CD4-positive, CD25-positive, alpha-beta regulatory T cell (primary cell): ENCODE measurements at places on chromosomes 7 and 10. TPM values are rescaled to one million over a fixed set of nuclear protein-coding genes. Genes with fewer than 3 reads are reported as not detected.

The ZNF438 gene
- 3.4 TPM for total RNA-seq

The STAG3 gene
- total RNA-seq, result 6.2 TPM

The MCM7 gene
- 82.0 TPM for total RNA-seq

- no peak for DNase-seq
These were observed 129.0 kb downstream of the DNAH11 start for GRCh38 chr7:21671859-21672258.

DNA sequence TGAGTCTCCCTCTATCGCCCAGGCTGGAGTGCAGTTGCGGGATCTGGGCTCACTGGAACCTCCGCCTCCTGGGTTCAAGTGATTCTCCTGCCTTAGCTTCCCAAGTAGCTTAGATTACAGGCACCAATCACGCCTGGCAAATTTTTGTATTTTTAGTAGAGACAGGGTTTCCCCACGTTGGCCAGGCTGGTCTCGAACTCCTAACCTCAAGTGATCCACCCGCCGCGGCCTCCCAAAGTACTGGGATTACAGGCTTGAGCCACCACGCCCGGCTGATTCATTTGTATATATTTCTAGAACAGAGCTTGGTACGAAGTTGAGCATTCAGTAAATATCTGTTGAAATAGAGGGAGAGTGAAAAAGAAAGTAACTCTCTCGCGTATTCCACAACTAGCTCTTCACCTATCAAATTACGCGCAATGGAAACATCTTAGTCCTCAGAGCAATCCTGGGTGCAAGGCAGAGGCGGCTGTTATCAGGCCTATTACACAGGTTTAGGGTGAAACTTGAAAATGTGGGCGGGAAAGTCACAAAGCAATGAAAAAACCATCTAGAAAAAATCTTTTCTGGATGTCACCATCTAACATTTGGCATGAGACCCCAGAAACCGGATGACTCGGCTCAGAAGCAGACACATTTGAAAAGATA lies 707 bp upstream of the GHITM start:
- DNase-seq, result peak; percentile 34

DNA sequence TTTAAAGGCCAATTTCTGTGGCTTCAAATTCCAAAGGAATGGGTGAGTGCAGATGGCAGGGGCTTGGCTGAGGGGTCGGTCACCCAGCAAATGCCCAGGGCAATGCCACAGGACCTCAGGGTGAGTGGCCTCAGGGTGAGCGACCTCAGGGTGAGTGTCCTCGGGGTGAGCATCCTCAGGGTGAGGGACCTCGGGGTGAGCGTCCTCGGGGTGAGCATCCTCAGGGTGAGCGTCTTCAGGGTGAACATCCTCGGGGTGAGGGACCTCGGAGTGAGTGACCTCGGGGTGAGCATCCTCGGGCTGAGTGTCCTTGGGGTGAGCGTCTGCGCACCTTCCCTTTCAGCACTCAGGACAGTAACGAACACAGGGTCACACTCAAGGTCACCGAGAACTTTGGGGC lies 59.2 kb downstream of the ADARB2 start:
- no peak for DNase-seq

DNA sequence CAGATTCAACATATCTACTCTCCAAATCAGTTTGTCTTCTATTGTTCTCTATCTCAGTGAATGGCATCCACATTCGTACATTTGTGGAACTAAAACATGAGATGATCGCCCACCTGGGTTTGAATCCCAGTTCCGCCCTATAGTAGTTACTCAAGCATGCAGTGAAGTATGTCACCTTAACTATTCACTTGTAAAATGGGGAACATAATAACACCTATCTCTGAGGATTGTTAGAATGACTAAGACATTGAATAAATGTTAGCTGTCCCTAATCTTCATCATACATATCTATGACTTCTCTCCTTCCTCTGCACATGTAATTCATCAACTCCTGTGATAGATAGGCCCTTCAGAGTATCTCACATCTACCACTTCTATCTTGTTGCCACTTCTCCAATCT lies 24.7 kb downstream of the UBE2D1 start:
- DNase-seq, result no peak

DNA sequence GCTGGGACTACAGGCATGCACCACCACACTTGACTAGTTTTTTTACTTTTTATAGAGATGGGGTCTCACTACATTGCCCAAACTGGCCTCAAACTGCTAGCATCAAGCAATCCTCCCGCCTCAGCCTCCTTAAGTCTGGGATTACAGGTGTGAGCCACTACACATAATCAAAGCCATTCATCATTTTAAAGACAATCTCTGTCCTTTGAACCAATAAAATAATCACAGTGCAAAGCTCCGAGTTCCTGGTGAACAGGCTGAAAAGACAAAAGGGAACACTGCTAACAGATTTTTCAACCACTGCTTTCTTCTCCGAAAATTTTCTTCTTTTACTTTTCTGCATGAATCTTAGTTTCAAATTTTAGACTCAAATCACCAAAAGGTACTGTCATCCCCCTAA lies 58.5 kb downstream of the PARD3 start:
- no peak for DNase-seq

DNA sequence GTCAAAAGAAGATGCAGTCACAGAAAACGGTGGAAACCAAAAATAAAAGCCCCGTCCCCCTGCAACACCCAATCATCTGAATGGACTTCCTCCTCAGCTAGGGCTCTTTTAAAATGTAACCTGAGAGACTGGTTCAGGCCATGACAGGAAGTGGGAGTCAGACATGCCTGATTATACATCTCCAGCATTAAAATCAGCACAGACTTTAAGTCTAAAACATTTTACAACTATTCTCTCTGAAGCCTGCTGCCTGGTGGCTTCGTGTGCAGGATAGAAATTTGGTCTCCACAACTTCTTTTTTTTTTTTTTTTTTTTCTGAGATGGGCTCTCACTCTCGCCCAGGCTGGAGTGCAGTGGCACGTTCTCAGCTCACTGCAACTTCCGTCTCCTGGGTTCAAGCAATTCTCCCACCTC lies 30.3 kb downstream of the HACD1 start:
- DNase-seq, result peak; percentile 26
